Vein endothelial cell (primary cell): ENCODE measurements at places on chromosomes 6 and 20. TPM values are rescaled to one million over a fixed set of nuclear protein-coding genes. Genes with fewer than 3 reads are reported as not detected.

TMC2 gene
- total RNA-seq = not detected in 2 replicates

GRM1 gene
- 0.10 TPM in 1 of 2 replicates, not detected in the other for total RNA-seq

MYLK4 gene
- total RNA-seq = 0.65 and 1.1 TPM in 2 replicates

PKIG gene
- total RNA-seq = 258 and 286 TPM in 2 replicates

DEFB124 gene
- total RNA-seq = not detected in 2 replicates

CUL7 gene
- 26.7 and 50.0 TPM in 2 replicates for total RNA-seq

MUC22 gene
- not detected in 2 replicates for total RNA-seq
